Activated T-cell treated with anti-CD3 and anti-CD28 coated beads for 4 hours (primary cell): ENCODE measurements at places on chromosomes 4 and X.

- DNase-seq: no peak
Observed at GRCh38 chrX:76439188-76439587, 11.7 kb downstream of the MAGEE1 start.

GRCh38 chr4:73865431-73866096 lies 3.6 kb upstream of the CXCL1 start:
- DNase-seq: no peak

DNA sequence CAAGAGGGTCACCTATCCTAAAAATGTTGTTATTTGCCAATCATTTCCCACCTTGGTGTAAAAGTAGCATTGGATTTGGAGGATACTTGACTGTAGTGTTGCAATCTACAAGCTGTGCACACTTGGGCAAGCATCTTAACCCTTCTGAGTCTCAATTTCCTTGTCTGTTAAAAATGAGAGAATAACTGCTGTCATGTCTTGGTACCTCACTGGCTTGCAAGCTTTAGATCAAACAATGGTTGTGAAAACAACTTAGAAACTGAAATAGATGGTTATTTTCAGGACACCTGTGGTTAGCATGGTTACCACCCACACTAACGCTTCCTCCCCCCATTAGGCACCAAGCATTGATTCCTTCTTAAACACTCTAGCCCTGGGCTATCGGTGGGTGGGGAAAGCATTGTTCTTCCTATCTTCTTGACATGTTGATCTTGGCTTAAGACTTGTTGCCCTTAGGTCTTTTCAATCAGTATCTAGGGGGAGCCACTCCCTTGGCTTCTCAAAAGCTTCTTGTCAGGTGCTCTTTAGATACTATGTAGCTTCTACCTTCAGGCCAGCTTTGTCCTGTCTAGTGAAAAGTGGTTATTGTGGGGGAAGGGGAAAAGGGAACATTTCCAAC lies 10.6 kb upstream of the AMOT start:
- DNase-seq: no peak

DNA sequence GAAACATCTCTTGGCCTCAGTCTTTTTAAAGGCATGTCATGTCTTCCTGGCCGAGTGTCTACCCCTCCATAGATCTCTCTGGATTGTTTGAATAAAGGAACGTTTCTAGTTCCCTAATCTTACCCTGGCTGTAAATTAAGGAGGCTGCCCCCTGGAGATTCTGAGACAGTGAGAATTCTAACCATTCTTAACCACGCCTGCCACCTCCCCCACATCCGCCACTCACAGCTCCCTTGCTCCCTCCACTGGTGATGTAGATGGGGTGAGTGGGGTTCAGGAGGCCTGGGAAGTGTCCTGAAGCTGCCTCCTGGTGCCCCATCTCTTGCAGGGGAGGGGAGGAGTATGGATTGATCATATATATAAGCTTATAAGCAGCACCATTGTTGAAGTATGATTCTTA lies 48.0 kb upstream of the TRIM2 start:
- no peak for DNase-seq

DNA sequence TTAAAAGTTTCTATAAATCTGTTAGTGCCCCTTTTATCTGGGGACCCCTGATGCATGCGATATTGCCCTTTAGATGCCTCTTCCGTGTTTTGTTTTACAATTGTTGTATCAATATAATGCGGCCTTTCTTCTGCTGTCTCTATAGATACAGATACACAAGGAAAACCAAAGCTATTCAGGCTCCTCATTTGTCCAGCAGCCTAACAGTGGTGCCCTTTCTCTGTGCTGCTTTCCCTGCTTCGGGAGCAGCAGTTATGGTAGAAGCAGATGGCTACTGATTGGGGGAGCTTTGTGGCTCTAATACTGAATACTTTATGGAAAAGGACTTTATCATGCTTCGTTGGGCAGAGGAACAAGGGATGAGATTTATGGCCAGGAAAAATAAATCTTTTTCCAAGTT lies 10.6 kb upstream of the PRDM8 start:
- no peak for DNase-seq
